NCI-H146 (cell line): ENCODE measurements at places on chromosomes 6 and 20.

DNA sequence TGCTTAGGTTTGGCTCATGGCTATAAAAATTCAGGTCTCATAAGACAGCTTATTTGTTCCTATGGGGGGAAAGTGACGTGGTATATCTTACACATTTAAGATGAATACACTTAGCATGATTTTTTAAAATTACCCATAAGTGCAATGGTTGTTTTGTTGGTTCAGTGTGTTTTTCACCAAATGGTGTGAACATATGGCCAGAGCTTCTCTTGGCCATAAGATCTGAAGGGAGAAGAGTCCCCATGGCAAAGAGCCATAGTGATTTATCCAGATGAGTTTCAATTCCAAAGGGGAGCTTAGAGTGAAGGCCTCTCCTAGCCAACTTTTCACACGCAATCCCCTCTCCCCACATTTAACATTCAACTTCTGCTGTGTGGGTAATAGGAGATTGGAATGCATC is 107.6 kb downstream of the TMEM242 start:
- no peak for DNase-seq

DNA sequence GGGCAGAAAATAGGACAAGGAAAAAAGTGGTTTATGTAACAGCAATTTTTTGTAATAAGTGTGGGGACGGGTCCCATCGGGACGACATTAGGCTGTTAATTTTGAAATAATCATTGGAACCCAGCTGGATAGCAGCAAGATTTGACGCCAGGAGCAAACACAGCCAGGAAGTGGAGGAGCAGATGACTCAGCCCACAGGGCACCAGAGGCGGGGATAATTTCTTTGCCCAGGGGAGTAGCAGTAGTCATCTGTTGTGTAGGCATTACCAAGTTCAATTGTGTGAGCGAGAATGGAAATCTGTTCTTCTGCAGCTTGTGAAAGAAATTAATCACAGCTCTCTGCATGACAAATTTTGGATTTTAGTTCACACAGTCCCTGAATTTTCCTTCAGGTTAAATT is 22.6 kb upstream of the RIN2 start:
- DNase-seq: peak; percentile 65

GRCh38 chr6:35061102-35061615 is 80.0 kb downstream of the TCP11 start:
- DNase-seq: no peak

DNA sequence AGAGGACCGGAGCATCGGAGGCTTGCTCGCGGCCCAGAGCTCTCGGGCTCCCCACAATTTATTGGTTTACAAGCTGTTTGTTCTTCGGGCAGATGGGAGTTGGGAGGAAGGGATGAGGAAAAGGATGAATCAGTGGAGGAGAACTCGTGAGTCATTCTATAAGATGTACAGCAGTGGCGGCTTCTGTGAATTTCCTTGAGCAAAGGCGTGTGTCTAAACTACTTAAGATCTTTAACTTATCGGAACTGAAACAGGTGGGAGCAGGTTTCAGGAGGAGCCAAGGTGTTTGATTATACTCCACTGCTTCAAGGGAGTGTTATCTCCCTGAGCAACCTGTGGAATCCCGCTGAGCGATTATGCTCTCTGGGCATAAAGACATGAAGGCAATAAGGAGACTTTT is 50.5 kb upstream of the IBTK start:
- DNase-seq: no peak

DNA sequence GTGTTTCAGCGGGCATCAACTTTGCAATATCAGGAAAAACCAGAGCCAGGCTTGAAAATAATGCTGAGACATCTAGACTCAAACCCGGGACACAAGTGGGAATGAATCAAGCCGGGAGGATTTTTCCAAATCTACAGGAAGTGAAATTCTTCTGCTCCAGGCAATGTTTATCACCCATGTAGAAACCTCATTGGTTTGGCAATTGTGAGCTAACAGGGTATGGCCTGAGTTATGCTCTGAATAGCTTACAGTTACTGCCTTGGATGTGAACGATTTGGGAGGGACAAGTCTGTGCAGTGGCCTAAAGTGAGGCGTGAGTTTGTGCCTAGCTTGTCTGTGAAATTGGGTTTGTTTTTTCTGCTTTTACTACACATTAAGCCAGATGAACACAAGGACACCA is 87.4 kb downstream of the PCSK2 start:
- DNase-seq: no peak

DNA sequence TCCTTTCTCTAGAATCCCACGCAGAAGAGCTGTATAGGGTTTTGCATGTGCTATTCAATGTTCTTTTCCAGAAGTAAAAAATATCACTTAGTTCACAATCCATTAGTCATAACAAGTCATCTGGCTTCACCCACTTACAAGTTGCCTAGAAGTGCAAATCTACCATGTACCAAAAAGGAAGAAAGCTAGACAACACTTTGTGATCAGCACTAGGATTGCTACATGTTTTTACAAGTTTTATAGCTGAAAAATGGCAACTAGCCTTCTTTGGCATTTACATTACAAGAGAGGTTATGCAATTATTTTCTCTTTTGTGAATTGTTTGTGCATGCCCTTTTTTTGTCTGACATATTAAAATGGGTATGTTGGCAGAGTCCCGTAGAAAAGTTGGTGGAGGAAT is 85.6 kb upstream of the PTPRK start:
- DNase-seq: no peak

DNA sequence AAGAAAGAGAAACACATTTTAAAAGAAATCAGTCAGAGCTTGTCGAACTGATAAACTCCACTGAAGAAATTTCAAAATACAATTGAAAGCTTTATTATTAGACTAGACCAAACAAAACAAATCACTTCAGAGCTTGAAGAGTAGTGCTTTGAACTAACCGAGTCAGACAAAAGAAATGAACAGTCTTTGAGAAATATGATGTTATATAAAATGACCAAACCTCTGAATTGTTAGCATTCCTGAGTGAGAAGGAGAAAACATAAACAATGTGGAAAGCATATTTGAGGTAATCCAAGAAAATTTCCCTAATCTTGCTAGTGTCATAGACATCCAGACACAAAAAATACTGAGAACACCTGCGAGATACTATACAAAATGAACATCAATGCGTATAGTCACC is 13.2 kb upstream of the CST4 start:
- no peak for DNase-seq
